ENCODE measurements at places on chromosomes 7 and 10. TPM values are rescaled to one million over a fixed set of nuclear protein-coding genes. Genes with fewer than 3 reads are reported as not detected.

SPDYE6 gene
- not detected for total RNA-seq

GRCh38 chr10:4786043-4786839, 39.8 kb upstream of the AKR1E2 start:
- no peaks in the 10 kb centered on the region for H3K4me1 ChIP-seq
- H3K27me3 ChIP-seq: peaks cover 12% of the 10 kb centered on the region
- no peak overlapping the region for H3K4me3 ChIP-seq
- H3K27ac ChIP-seq: no peak overlapping the region
- no peak for DNase-seq

VSIR gene
- 128 TPM for total RNA-seq

- H3K27me3 ChIP-seq: peaks cover 92% of the 10 kb centered on the region
- H3K36me3 ChIP-seq: no peaks in the 10 kb centered on the region
- peaks cover 9% of the 10 kb centered on the region for H3K4me1 ChIP-seq
- DNase-seq: peak; percentile 84
Measured at GRCh38 chr10:49398000-49398861, 2.3 kb upstream of the DRGX start.

GRCh38 chr7:33423646-33424020, 294.3 kb downstream of the BBS9 start:
- no peak overlapping the region for H3K4me3 ChIP-seq
- H3K27me3 ChIP-seq: no peaks in the 10 kb centered on the region
- no peaks in the 10 kb centered on the region for H3K36me3 ChIP-seq
- no peak overlapping the region for H3K27ac ChIP-seq

MSMB gene
- total RNA-seq: not detected
